ENCODE measurements at places on chromosomes 6 and 20.
A peak's percentile ranks its signal among the peaks of the same experiment; 100 is the strongest.

DNA sequence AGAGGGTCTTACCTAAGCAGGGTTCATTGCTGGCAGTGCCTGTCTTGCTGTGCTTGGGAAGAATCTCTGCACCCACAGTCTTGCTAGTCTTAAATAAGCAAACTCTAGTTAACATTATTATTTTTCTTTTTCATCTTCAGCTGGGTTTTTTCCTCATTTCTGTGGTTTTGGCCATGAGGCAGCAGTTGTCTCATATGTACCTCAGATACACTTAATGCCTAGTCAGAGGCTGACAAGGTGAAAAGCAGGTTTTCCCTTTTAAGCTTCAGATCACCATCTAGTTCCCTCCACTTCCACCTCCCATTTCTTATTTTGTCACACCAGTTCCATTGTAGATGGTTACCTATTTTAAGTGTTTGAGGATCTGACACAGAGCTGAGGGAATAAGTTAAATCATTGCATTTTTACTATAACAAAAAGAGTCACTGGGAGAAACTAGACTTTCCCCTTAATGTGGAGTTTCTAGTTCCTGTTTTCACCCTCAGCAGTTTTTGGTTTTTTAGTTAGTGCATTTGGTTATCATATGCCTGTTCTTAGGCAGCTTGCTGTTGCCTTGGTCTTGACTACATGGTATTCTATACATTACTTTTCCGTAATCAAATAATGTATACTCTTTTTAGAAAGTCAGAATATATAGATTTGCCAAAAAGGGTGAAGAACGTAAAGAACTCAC, 46.0 kb downstream of the AFDN start:
- DNase-seq, result no peak

GRCh38 chr6:72757926-72758325, 136.1 kb downstream of the KCNQ5 start:
- no peak for DNase-seq

DNA sequence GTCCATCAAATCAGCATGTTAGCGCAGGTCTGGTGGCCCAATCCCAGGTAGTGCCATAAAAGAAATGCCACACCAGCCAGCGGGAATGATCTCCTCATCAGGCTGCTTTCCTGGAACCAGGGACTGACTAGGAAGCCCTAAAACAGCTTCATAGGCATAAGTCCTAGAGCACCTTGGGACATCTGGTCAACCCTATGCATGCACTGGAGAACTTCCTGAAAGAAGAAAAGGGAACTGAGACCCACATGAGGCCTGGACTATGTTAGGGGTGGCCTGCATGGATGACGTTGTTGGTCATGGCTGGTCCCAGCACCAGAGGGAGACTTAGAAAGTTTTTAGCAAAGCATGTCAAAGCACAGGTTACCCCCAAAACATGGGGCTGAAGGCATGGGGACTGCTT, 7.6 kb upstream of the KCNK16 start:
- DNase-seq, result peak; percentile 57

DNA sequence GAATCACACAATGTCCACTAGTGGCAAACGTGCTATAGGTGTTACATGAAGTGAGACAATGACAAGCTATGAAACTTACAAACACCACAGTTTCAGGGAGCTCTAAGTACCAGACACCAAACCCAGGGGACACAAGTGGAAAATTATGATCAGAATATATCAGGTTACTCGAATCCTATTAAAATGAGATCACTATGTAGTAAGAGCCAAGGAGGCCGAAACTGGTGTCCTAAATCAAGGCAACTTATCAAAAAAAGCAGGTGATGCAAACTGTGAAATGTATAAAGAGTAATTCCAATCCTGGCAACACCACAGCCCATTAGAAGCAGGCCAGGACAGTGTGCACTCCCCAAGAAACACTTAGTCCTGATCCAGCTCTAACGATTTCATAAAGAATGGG, 100.3 kb downstream of the ARHGAP18 start:
- DNase-seq, result no peak

- DNase-seq, result peak; percentile 85
Observed at GRCh38 chr20:36861875-36862801, 13.8 kb upstream of the TLDC2 start.

GRCh38 chr6:148652205-148652604, 94.6 kb upstream of the UST start:
- DNase-seq, result no peak

- no peak for DNase-seq
Observed at GRCh38 chr6:8905757-8906156, 470.4 kb upstream of the SLC35B3 start.

- DNase-seq, result no peak
Observed at GRCh38 chr6:13565921-13566320, 8.5 kb upstream of the SIRT5 start.

DNA sequence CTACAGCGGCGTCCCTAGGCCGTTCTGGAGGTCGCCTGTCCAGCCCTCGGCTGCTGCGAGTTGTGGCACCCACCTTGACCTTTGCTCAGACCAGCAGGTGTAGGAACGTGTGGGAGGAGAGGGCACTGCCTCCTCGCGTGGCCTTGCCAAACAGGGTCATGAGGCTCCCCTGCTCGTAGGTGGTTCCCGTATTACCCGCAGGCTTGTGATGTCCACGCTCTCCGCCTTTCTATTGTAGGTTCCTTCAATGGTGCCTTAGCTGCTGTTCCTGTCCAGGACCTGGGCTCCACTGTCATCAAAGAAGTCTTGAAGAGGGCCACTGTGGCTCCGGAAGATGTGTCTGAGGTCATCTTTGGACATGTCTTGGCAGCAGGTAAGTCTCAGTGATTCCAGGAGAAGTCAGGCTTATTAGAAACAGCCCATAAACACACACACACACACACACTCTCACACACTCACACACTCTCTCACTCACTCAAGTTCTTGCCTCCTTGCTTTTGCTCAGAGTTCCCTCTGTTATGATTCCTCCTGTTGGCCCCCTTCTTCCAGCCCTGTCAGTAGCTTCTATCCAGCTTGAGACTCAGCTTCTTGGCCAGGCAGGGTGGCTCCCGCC, 942 bp downstream of the ACAT2 start:
- DNase-seq, result peak; percentile 81

GRCh38 chr6:123352279-123352678, 284.5 kb downstream of the TRDN start:
- no peak for DNase-seq

GRCh38 chr20:10336959-10337729, 96.9 kb downstream of the MKKS start:
- DNase-seq, result no peak
